Type B pancreatic cell (in vitro differentiated cells): ENCODE measurements at places on chromosomes 3 and 15. TPM values are rescaled to one million over a fixed set of nuclear protein-coding genes. Genes with fewer than 3 reads are reported as not detected.
A peak's percentile ranks its signal among the peaks of the same experiment; 100 is the strongest.

Gene LPCAT4
- total RNA-seq: 87.5 and 90.6 TPM in 2 replicates

GRCh38 chr3:136476280-136476679 is 226.1 kb downstream of the PCCB start:
- H3K27me3 ChIP-seq: no peaks in the 10 kb centered on the region
- no peaks in the 10 kb centered on the region for H3K4me1 ChIP-seq
- peaks cover 33% of the 10 kb centered on the region for H3K36me3 ChIP-seq
- H3K4me3 ChIP-seq: no peak overlapping the region
- H3K27ac ChIP-seq: no peak overlapping the region
- no peak for DNase-seq

Gene CCDC9B
- total RNA-seq: 1.6 and 2.4 TPM in 2 replicates

GRCh38 chr3:163622384-163622783 is 1455.9 kb downstream of the SI start:
- no peaks in the 10 kb centered on the region for H3K36me3 ChIP-seq
- H3K4me1 ChIP-seq: no peaks in the 10 kb centered on the region

DNA sequence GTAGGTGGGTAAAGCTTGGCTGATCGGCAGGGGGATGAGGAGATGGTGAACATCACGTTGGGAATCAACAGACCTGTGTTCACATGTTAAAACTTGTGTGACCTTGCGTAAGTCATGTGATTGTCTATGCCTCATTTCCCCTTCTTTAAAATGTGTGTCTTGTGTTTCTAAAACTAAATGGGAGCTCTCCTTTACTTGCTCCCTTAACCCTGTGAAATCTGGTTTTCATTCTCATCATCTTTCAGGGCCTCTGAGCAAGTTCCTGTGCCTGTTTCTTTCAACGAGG is 29.7 kb upstream of the IREB2 start:
- peak overlapping the region; percentile 36 for H3K27ac ChIP-seq
- peaks cover 30% of the 10 kb centered on the region for H3K4me1 ChIP-seq
- H3K36me3 ChIP-seq: no peaks in the 10 kb centered on the region

DNA sequence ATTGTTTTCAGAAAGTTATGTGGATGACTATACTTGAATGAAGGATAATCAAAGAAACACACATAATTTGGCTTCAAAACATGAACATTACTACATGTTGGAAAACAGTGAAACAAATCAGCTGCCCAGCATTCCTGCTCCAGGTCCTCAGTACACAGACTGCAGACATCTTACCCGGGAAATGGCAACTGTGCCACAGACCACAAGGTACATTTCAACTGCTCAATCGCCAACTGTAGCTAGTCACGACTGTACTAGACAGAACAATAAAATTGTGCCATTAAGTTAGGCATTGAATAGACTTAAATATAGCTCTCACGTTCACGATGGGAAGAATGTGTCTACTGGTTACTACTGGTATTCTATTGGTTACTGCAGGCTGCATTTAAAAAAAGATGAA is 5.0 kb downstream of the NAA50 start:
- DNase-seq: no peak
- H3K4me3 ChIP-seq: no peak overlapping the region
- no peak overlapping the region for H3K27ac ChIP-seq
- H3K4me1 ChIP-seq: peaks cover 47% of the 10 kb centered on the region
- H3K27me3 ChIP-seq: no peaks in the 10 kb centered on the region
- H3K36me3 ChIP-seq: peaks cover 4% of the 10 kb centered on the region

Gene TATDN2
- 31.3 and 34.6 TPM in 2 replicates for total RNA-seq

GRCh38 chr3:44128057-44128775 is 113.5 kb upstream of the TOPAZ1 start:
- H3K4me3 ChIP-seq: no peak overlapping the region
- H3K27me3 ChIP-seq: peaks cover 23% of the 10 kb centered on the region
- peaks cover 3% of the 10 kb centered on the region for H3K4me1 ChIP-seq
- H3K36me3 ChIP-seq: no peaks in the 10 kb centered on the region
- H3K27ac ChIP-seq: no peak overlapping the region

- no peak for DNase-seq
- H3K27ac ChIP-seq: no peak overlapping the region
- H3K4me1 ChIP-seq: no peaks in the 10 kb centered on the region
- H3K27me3 ChIP-seq: peaks cover 3% of the 10 kb centered on the region
- no peak overlapping the region for H3K4me3 ChIP-seq
Observed at GRCh38 chr15:26736502-26737248, 36.2 kb downstream of the GABRB3 start.

Gene SKOR1
- 0.29 and 0.65 TPM in 2 replicates for total RNA-seq

Gene SLC12A1
- 0.05 and 0.53 TPM in 2 replicates for total RNA-seq

Gene GP5
- 0.10 TPM in 1 of 2 replicates, not detected in the other for total RNA-seq
